ENCODE measurements at places on chromosomes 5 and 9.

DNA sequence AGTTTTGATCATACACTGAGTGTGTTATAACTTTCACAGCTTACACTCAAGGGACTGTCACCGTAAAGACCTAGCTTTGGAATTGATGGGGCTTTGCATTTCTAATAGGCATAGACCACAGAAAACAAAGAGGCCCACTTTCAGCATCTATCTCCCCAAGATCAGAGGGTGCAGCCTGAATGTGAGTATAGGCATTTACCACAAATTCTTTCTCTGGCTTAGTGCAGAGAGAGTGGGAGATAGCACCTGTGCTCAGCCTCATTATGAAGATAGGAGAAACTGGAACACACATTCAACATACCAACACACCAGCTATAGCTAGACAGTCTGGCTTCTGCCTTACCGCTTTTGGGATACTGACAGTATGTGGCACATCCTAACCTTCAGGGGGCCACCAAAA, 783.4 kb upstream of the GRAMD2B start:
- DNase-seq, result no peak

DNA sequence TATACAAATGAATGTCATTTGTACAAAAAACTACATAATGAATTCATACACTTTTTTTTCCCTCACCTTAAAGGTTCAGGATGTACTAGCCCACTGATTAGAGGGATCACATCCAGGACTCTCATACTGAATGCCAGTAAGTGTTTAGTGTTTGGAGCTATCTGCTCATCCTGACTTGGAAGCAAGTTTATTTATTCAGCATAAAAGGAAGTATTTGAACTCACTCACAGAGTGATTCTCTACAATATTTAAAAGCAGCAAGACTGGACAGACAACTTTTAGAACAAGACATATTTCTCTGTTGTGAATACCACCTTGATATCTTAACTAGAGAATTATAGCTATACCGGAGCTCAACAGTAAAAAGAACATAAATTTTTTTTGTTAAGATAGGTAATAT, 14.8 kb upstream of the IQGAP2 start:
- DNase-seq, result no peak

GRCh38 chr9:110078604-110079003, 129.4 kb downstream of the C9orf152 start:
- no peak for DNase-seq

- no peak for DNase-seq
Measured at GRCh38 chr9:79619930-79620329, 48.2 kb downstream of the TLE4 start.

Measured in iris pigment epithelial cell (primary cell).